ENCODE measurements at places on chromosomes 4 and X. TPM values are rescaled to one million over a fixed set of nuclear protein-coding genes. Genes with fewer than 3 reads are reported as not detected.

- peaks cover 21% of the 10 kb centered on the region for H3K4me1 ChIP-seq
- no peaks in the 10 kb centered on the region for H3K36me3 ChIP-seq
- DNase-seq = peak; percentile 73
- no peak within 1 kb of the TSS for H3K27ac ChIP-seq
- no peaks in the 10 kb centered on the region for H3K27me3 ChIP-seq
- H3K4me3 ChIP-seq = peak within 1 kb of the TSS; percentile 70
Measured at GRCh38 chr4:52038103-52038912, at the start of gene SGCB. Gene SGCB (minus strand): TSS chr4:52038299. CDS start chr4:52038259, 40 bp downstream.

DNA sequence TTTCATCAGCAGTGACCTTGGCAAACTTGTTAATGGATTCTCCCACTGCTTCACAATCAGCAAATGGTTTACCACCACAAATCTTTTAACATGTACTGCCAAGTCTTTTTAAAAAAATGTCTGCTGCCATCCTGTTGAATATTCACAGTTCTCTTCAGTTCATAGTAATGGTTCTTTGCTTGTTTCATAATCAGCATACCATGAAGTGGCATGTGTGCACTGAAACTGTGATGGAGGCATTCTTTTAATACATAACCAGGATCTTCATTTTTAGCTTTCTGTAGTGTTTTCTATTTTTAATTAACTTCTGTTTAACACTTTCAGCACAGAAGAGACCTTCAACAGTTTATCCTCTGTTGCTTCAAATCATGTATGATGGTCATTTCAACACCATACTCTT is 230.1 kb upstream of the ARSJ start:
- H3K27ac ChIP-seq = no peak overlapping the region
- H3K4me3 ChIP-seq = no peak overlapping the region
- DNase-seq = no peak
- H3K4me1 ChIP-seq = no peaks in the 10 kb centered on the region

DNA sequence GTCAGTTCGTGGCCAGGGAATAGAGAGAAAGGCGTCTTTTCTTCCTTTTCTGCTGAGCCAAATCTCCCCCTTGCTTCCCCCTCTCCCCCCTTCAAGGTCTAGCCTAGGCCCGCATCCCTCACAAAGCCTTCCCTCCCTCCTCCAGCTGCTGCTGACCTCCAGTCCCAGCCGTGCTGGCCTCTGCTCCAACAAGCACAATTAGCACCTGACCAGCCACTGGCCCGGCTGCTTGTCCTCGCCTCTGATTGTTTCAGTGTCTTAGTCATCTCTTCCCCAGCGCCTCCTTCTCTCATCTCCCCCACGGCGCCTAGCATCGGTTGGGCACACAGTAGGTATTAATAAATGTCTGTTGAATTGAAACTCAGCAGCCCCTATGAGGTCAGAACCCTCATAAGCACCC is 4.2 kb downstream of the ELF4 start:
- H3K36me3 ChIP-seq = no peaks in the 10 kb centered on the region
- no peaks in the 10 kb centered on the region for H3K27me3 ChIP-seq
- H3K27ac ChIP-seq = peak overlapping the region; percentile 30

DNA sequence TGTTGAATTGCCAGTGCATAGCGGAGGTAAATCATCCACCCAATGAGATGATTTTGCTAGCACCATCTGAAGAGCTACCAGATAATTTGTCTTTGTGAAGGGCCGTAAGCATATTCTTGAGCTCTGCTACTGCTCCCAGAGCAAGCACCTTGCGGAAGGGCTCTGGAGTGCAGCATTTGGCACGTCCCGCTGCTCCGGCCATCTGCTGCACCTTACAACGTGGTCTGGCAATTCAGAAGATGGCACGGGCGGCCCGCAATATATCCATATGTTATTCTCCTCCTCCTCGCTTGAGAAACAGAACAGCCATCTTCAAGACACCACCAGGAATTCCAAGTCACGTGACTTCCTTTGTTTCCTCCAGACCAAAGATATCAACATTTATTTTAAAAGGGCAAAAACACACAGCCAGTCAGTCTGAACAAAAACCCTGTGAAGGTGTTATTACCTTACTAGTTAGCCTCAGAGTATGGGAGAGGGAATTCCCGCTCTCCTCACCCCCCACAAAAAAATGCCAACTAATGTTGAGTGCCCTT is 1095.7 kb upstream of the TENM3 start:
- H3K36me3 ChIP-seq = no peaks in the 10 kb centered on the region
- no peak overlapping the region for H3K27ac ChIP-seq
- no peak for DNase-seq
- no peak overlapping the region for H3K4me3 ChIP-seq

DNA sequence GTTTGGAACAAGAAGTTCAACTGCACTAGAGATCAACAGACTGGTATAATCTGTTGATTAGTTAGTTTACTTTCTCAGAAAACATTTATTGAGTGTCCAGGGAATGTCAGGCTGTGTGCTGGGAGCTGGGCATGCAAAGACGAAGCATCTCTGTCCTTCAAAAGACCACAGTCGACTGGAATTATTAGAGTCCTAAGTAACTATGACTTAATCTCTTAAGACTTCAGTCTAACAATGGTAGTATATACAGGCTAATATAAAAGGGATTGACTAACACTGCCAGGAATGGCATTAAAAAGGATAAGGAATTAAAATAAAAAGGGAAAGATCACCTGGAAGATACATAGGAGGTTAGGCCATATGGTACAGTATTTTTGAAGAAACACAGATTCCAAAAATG is 128.7 kb downstream of the WDFY3 start:
- H3K4me1 ChIP-seq = no peaks in the 10 kb centered on the region
- H3K27me3 ChIP-seq = no peaks in the 10 kb centered on the region
- DNase-seq = no peak
- H3K4me3 ChIP-seq = no peak overlapping the region

GRCh38 chr4:135382280-135382959 is 1180.8 kb upstream of the PABPC4L start:
- DNase-seq = no peak
- no peaks in the 10 kb centered on the region for H3K4me1 ChIP-seq
- H3K27ac ChIP-seq = no peak overlapping the region
- H3K27me3 ChIP-seq = no peaks in the 10 kb centered on the region
- H3K4me3 ChIP-seq = no peak overlapping the region

GRCh38 chrX:20506739-20507138 is 240.0 kb upstream of the RPS6KA3 start:
- DNase-seq = no peak
- no peaks in the 10 kb centered on the region for H3K4me1 ChIP-seq
- H3K36me3 ChIP-seq = no peaks in the 10 kb centered on the region
- peaks cover 3% of the 10 kb centered on the region for H3K27me3 ChIP-seq

- H3K27ac ChIP-seq = no peak overlapping the region
- H3K36me3 ChIP-seq = no peaks in the 10 kb centered on the region
- H3K4me3 ChIP-seq = no peak overlapping the region
- no peaks in the 10 kb centered on the region for H3K27me3 ChIP-seq
- no peaks in the 10 kb centered on the region for H3K4me1 ChIP-seq
- DNase-seq = no peak
Measured at GRCh38 chr4:70181864-70182263, 13.7 kb upstream of the ODAM start.

DNA sequence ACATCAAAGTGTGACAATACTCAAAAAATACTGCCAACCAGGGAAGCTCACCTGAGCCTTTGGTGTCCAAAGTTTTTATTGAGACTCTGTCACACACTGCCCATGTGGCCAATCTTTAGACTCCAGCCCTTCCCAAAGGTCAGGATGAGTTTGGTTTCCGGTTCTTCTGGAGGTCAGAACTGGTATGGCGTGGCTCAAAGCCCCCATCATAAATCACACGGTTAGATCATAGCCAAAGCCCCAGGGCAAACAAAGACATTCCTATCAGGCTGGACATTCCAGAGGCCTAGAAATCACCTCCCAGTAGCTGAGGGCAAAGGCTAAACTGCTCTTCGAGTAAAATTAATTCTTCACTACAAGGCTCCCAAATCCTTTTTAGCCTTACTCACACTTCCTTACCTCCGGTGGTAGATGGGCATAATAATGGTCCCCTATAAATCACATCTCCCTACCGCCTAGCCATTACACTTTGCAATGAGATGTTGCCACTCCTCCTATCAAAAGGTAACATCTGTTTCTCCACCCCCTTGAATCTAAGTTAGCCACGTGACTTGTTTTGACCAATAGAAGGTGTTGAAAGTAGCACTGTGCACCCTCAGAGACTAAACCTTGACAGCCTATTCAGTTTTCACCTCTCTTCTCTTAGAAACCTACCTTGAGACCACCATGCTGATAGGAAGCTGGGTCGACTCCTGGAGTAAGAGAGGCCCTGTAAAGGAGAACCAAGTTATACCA is 137.8 kb upstream of the DUSP21 start:
- H3K4me3 ChIP-seq = no peak overlapping the region
- no peak for DNase-seq
- H3K4me1 ChIP-seq = no peaks in the 10 kb centered on the region
- H3K36me3 ChIP-seq = no peaks in the 10 kb centered on the region
- no peaks in the 10 kb centered on the region for H3K27me3 ChIP-seq
- no peak overlapping the region for H3K27ac ChIP-seq

GRCh38 chr4:148740701-148741100 is 298.5 kb upstream of the NR3C2 start:
- H3K27ac ChIP-seq = no peak overlapping the region
- DNase-seq = no peak
- no peaks in the 10 kb centered on the region for H3K27me3 ChIP-seq
- no peak overlapping the region for H3K4me3 ChIP-seq

DNA sequence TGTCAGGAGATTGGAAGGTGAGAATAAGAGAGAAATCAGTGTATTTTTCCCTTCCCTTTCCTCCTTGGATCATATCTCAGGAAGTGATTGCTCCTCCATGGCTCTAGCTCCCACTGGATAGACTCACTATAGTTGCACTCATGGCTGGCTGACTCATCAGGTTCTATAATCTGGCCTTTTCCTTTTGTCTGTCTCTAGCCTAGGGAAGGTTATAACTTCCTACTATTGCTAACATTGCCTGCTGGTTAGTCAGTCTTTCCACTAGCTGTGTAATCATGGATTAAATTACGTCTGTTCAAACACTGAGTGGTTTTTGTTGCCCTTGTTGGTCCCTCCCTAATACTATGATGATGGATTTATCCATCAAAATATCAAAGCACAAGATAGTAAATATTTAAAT is 195.5 kb upstream of the VEGFC start:
- no peak for DNase-seq
- H3K36me3 ChIP-seq = no peaks in the 10 kb centered on the region
- H3K4me3 ChIP-seq = no peak overlapping the region

DNA sequence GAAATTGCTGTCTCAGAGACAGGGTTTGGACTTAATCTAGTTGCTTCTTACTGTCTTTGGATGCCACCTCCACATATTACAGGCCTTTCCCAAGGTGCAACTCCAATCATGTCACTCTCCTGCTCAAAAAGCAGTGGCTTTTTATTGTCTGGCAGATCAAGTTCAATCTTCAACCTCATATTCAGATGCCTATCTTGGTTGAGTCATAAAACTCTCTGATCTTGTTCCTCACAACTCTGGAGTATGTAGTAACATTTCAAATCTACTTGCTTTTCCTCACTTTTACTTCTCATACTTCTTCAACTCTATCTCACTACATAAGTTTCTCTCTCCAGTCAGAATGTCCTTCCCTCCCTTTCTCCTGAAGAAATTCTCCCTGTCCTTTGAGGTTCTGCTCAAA is 180.6 kb downstream of the VSIG4 start:
- no peak overlapping the region for H3K4me3 ChIP-seq
- no peaks in the 10 kb centered on the region for H3K36me3 ChIP-seq
- no peak for DNase-seq
- no peak overlapping the region for H3K27ac ChIP-seq
- H3K4me1 ChIP-seq = no peaks in the 10 kb centered on the region
- H3K27me3 ChIP-seq = no peaks in the 10 kb centered on the region

DNA sequence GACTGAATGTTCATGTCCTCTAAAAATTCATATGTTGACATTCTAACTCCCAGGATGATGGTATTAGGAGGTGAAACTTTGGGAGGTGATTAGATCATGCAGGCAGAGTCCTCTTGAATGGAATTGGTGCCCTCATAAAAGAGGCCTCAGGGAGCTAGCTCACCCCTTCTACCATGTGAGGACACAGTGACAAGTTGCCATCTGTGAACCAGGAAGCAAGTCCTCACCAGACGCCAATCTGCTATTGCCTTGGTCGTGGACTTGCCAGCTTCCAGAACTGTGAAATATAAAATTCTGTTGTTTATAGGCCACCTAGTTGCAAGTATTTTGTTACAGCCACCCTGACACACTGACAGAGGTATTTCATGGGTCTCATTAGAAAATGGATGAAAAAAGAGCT is 28.5 kb upstream of the LONRF3 start:
- no peak for DNase-seq
- H3K27ac ChIP-seq = no peak overlapping the region
- H3K27me3 ChIP-seq = no peaks in the 10 kb centered on the region
- no peak overlapping the region for H3K4me3 ChIP-seq

GRCh38 chr4:144565527-144566195 is 80.3 kb upstream of the HHIP start:
- no peaks in the 10 kb centered on the region for H3K4me1 ChIP-seq
- DNase-seq = no peak
- no peaks in the 10 kb centered on the region for H3K27me3 ChIP-seq
- no peak overlapping the region for H3K4me3 ChIP-seq
- no peak overlapping the region for H3K27ac ChIP-seq
- no peaks in the 10 kb centered on the region for H3K36me3 ChIP-seq

GRCh38 chrX:28626515-28626914 is 39.3 kb downstream of the IL1RAPL1 start:
- H3K4me1 ChIP-seq = no peaks in the 10 kb centered on the region
- no peak overlapping the region for H3K4me3 ChIP-seq
- no peak for DNase-seq
- H3K27me3 ChIP-seq = no peaks in the 10 kb centered on the region
- H3K36me3 ChIP-seq = no peaks in the 10 kb centered on the region
- H3K27ac ChIP-seq = no peak overlapping the region

- peaks cover 2% of the 10 kb centered on the region for H3K4me1 ChIP-seq
- no peak overlapping the region for H3K27ac ChIP-seq
- H3K4me3 ChIP-seq = no peak overlapping the region
- no peaks in the 10 kb centered on the region for H3K27me3 ChIP-seq
Measured at GRCh38 chr4:6183740-6184139, 16.6 kb downstream of the JAKMIP1 start.

GRCh38 chrX:30931920-30932319 is 42.9 kb upstream of the TAB3 start:
- no peak overlapping the region for H3K4me3 ChIP-seq
- no peak overlapping the region for H3K27ac ChIP-seq
- H3K27me3 ChIP-seq = no peaks in the 10 kb centered on the region
- no peaks in the 10 kb centered on the region for H3K36me3 ChIP-seq
- no peak for DNase-seq

GRCh38 chrX:56813318-56813837 is 84.3 kb downstream of the NBDY start:
- H3K36me3 ChIP-seq = no peaks in the 10 kb centered on the region
- H3K4me3 ChIP-seq = peak overlapping the region; percentile 58
- peak overlapping the region; percentile 82 for H3K27ac ChIP-seq
- H3K27me3 ChIP-seq = no peaks in the 10 kb centered on the region
- DNase-seq = peak; percentile 36

- no peak overlapping the region for H3K27ac ChIP-seq
- H3K4me3 ChIP-seq = no peak overlapping the region
- H3K4me1 ChIP-seq = no peaks in the 10 kb centered on the region
- H3K27me3 ChIP-seq = no peaks in the 10 kb centered on the region
- DNase-seq = no peak
Measured at GRCh38 chrX:9221781-9222180, 187.9 kb upstream of the FAM9B start.

Gene NRK
- not detected for total RNA-seq

Gene FREM3
- not detected for total RNA-seq

Gene COMMD8
- total RNA-seq = 15.2 TPM

Gene SUPT20HL1
- total RNA-seq = not detected

Gene CLDN34
- total RNA-seq = not detected

Gene VSIG4
- not detected for total RNA-seq

Gene PCDH7
- total RNA-seq = not detected

Gene DOK7
- total RNA-seq = 24.1 TPM

Gene NFXL1
- total RNA-seq = 16.5 TPM

Data from B cell (primary cell).